ENCODE measurements at places on chromosomes 5 and 9.
A peak's percentile ranks its signal among the peaks of the same experiment; 100 is the strongest.

GRCh38 chr9:131407717-131408195 is 13.9 kb downstream of the PRRC2B start:
- DNase-seq, result no peak

GRCh38 chr5:60705144-60705543 is 5.2 kb upstream of the DEPDC1B start:
- DNase-seq, result no peak

GRCh38 chr9:137760426-137760825 is 117.2 kb upstream of the CACNA1B start:
- DNase-seq, result no peak

GRCh38 chr5:67047160-67047559 is 149.4 kb downstream of the CD180 start:
- DNase-seq, result no peak

GRCh38 chr9:16192403-16193017 is 639.7 kb downstream of the CCDC171 start:
- DNase-seq, result no peak

GRCh38 chr5:154770111-154770510 is 14.9 kb downstream of the LARP1 start:
- no peak for DNase-seq

DNA sequence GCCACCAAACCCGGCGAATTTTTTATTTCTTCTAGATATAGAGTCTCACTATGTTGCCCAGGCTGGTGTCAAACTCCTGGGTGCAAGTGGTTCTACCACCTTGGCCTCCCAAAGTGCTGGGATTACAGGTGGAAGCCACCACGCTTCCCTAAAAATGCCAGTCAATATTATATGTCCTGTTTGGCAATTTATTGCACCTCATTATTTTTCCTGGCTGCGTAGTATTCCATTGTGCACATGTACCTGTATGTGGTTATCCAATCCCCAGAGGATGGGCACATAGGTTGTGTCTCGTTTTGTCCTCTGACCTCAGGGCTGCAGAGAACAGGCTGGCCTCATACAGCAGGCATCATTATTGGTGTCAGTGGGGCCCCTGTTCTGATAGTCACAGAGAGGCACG is 181.7 kb downstream of the C9orf50 start:
- DNase-seq, result no peak

- DNase-seq, result no peak
Observed at GRCh38 chr9:26801772-26802171, 90.8 kb downstream of the CAAP1 start.

- peak; percentile 27 for DNase-seq
Observed at GRCh38 chr5:134541736-134542376, 16.4 kb downstream of the JADE2 start.

DNA sequence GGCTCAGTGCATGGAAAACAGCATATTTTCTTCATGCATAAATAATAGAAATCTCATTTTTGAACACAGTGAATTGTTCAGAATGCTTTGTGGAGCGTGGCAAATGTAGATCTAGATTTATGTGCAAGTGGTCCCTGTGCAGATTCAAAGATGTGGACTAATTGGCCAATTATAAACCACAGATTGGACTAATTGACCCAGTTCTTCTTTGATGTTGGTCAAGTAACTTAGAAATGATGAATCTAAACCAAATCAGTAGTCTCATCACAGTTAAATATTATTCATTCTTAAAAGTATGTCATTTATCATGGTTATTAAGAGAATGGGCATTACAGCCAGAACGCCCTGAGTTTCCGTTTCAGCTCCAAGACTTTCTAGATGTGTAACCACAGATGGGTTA is 11.7 kb upstream of the PDE4D start:
- no peak for DNase-seq

GRCh38 chr5:124865603-124866354 is 119.3 kb upstream of the ZNF608 start:
- no peak for DNase-seq

DNA sequence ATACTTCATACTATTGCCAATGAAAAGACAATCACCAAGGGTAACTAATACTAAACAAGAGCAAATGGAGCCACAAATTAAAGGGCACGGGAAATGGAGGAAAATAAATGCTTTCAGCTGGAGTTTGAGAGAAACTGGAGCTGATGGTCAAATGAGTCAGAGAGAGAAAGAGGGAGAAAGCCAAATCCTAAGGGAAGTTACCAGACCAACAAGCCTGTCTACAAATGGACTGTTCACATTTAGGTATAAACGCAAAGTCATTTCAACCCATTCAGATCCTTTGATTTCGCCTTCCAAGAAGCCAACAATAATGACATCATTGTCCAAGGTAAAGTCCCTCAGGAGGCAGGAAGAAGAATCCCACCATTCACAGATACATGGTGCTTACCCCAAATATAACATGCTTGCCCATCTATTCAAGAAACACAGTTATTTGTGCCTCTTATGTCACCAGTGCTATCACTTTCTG is 351.8 kb downstream of the RAB3C start:
- no peak for DNase-seq

DNA sequence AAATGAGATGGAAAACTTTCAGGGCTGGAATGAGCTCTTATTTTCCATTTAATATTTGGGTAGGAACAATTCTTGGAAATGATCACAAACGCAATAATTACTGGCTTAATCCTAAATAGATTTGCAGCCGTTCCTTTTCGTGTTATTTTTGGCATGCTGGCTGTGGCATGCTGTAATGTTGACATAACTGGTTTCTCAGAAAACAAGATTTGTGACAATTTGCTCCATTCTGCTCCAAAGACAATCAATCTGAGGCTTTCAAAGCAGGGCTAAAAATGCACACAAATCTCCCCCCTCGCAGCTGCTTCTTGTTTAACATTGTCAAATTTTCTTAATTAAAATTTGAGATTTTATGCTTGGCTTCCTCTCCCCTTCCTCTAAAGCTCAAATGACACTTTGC is 151.2 kb downstream of the TTC39B start:
- no peak for DNase-seq

GRCh38 chr5:175214152-175214551 is 229.8 kb downstream of the DRD1 start:
- DNase-seq, result no peak

All from amniotic stem cell (primary cell).